Vagina (tissue), 2 donors: ENCODE measurements at places on chromosomes 4 and X. TPM values are rescaled to one million over a fixed set of nuclear protein-coding genes. Genes with fewer than 3 reads are reported as not detected.

The GPR50 gene
- not detected for total RNA-seq

The FRMPD4 gene
- not detected for total RNA-seq

The GAB1 gene
- total RNA-seq, result 29.0 TPM

The CSAG2 gene
- not detected for total RNA-seq

The NALF2 gene
- 0.49 TPM for total RNA-seq

The BANK1 gene
- 1.5 TPM for total RNA-seq

The TRIM61 gene
- not detected for total RNA-seq

The AMTN gene
- not detected for total RNA-seq

The SMR3B gene
- not detected for total RNA-seq

The SPANXD gene
- not detected for total RNA-seq

The ART3 gene
- total RNA-seq, result 0.74 TPM
